ENCODE measurements at places on chromosomes 5 and 9.

DNA sequence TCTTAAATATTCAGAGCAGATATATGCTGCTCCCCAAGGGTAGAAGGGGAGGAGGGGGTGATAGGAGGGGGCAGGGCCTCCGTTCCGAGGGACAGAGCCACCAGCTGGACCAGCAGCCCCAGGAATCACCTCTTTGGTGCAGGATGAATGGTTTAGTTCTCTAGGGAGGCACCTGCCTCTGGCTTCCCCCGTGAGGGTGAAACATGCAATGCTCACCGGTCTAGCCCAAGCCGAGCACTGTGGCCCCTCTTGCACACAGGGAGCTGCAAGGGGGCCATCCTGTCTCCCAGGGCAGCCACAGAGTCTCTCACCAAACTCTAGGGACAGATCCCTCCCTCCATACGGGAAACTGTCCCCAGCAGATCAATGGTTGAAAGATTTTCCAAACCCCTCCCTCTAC lies 163.7 kb downstream of the DAB2IP start:
- DNase-seq = no peak

DNA sequence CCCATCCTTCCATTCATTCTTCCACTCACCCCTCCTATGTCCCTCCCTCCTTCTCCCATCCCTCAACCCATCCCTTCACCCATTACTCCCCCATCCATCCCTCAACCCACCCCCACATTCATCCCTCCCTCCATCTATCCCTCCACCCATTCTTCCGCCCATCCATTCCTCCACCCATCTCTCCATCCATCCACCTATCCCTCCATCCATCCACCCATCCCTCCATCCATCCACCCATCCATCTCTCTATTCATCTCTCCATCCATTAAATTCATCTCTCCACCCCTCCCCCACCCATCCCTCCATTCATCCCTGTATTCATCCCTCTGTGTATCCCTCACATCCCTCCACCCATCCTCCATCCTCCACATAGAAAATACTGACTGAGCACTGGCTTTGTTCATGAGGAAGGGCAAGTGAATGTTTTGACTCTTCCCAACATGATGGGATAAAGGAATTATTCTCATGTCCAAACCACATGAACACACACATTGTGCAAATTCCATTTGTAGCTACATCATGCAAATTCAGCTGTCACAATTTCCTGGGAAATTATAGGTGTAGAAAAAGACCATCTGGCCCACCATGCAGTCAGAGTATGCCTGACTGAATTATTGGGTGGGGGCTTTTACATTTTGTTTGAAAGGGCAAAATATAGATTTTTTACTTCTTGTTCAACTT lies 6.9 kb upstream of the VAV2 start:
- DNase-seq = no peak

DNA sequence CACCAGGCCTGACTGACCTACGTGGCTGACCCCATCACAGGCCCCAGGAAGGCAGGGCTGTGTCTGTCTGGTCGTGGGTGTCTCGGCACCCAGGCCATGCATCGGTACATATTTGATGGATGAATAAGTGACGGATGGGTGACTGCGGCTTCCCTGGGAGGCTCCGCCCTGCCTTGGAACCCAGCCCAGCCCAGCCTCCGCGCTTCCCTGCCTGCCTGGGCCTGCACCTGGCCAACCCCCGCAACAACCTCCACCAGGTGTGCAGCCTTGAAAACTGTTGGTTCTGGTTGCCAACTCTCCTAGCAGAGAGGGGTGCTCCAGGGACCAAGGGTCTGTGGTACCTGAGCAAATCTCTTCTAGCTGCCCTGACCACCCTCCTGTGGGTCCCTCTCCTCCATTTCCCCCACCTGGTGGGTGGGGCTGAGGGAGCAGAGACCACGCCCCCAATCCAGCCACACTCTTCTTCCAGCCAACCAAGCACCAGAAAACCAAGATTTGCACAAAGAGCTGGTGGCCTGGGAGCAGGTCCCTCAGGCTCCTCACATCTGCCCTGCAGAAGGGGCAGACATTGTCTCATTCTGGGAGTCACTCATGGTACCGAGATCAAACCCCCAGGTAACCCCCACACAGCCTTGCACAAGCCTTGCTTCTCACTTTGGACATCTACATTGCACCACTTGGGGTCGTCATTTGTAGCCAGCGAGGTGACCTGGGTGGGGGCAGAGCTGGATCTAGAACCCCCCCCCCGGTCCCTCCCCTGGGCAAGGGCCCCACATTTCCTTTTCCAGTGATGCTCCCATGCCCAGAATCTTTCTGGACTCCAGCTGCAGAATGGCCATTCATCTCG lies 100.6 kb upstream of the IER5L start:
- no peak for DNase-seq

DNA sequence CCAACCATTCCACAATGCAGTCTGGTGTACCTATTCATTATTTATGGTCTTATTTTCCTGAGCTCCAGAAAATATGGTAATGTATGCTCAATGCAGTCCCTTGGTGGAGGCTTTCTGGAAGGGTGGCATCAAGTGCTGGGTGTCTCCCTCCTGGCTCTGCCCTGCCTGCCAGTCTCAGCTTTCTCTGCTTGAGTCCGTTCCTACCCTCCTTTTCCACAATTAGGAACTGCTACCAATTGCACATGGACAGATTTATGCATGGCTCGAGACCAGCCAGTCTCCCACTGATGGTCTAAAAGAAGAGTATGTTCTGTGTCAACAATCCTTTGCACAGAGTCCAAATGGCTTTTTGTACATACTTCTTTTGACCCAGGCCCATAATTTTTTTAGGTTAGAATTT lies 189.8 kb downstream of the TLE1 start:
- DNase-seq = no peak

DNA sequence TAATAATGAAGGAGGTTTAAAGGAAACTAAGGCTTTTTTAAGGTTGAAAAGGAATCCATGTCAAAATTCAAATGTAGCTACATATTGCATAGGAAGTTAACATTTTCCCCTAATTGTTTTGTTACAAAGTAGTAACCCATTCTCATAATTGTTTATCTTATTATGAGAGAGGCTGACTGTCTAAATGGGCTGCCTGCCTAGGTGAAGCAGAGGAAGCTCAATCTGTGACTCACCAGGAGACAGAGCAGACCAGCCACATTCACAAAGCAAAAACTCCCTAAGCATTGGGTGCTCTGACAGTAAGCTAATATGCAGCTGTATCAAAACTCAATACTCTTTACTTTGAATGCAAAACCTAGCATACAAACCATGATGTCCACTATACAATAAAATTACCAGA lies 208.5 kb downstream of the ROR2 start:
- DNase-seq = no peak

DNA sequence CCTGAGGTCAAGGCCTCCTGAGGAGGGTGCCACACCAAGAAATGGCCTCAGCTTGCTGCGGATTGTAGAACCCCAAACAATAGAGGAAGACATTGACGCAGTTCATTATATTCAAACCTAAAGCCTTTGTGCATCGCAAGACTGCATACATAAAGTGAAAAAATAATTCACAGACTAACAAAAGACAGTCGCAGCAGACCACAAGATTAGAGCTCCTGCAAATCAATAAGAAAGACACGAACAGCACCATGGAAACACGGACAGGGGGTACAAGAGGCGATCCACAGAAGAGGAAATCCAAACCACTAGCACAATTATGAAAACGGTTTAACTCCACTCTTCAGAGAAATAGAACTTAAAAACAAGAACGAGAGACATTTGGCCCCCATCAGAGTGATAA lies 10.0 kb upstream of the TCOF1 start:
- DNase-seq = no peak

GRCh38 chr5:66529704-66530103 lies 66.5 kb upstream of the MAST4 start:
- no peak for DNase-seq

DNA sequence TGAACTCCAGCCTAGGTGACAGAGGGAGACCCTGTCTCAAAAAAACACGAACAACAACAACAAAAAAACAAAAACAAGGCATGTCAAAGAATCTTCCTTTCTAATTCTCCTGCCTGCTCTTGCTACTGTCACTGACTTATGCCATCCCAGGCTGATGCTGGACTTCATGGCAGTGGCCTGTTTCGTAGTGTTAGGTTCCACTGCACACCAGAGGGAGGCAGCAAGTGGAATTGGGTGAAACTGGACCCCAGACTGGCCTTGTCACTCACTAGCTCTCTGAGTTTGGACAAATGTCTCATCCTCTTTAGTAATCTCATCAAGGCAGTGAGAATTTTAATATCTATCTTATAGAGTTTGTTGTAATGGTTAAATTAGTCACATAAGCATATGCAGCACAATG lies 12.9 kb downstream of the NIM1K start:
- DNase-seq = no peak

DNA sequence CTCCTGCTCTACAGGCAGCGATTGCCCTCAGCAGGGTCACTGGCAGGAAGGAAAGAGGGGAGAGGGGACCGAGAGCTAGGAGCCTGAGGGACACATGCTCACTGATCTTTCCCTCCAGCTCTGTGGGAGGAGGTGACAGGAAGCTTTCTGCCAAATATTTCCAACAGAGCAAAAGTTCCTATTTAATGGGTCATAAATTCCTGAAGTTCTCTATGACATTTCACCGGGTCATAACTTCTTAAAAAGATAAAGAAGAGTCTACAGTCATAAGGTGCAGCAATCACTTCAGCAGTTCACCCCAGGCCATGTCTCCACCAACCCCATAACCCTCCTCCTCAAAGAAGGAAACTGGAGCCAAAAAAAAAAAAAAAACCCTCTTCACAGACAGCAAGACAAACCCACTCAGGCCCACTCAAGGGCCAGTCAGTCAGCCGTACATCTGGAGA lies 481.1 kb downstream of the NR2F1-AS1 start:
- no peak for DNase-seq

DNA sequence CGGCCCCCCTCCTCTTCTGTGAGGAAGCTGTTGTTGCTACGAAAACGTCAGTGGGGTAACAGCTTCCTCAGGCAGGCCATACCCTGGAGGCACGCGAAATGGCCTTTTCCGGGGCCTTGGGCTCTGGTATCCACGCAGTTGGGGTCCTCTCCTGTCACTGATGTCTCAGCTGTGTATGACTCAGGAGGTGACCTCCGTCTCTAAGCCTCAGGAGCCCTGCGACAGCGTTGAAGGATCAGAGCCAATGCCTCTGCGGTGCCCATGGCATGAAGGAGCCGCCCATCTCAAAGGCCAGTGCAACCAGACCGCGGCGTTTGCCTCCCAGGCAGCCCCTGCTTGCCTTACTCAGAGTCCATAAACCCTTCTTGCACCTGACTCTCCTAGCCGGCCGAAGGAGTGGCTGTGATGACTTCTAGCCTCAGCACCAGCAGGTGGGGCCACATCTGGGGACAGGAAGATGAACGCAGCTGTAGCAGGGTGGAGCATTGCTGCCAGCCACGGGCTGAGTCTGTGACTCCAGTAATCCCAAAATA lies 1.0 kb upstream of the MXD3 start:
- DNase-seq = no peak

DNA sequence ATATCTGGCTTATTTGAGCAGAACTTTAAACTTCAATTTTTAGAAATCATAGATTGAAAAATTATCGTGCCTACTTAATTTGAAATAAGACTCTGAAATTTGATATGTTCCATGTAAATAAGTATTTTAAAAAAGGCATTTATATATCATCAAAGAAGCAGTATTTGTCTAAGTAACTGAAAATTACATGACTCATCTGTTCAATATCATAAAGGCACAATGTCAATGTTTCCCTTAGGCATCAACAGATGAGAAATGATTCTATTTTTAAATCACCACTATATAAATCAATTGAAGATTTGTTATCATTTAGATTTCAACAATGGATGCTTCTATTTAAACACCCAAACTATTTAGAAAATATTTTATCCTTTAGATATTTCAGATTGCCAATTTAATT lies 142.9 kb upstream of the POU5F2 start:
- DNase-seq = no peak
